CD8-positive, alpha-beta T cell (primary cell): ENCODE measurements at places on chromosomes 1 and 21.

DNA sequence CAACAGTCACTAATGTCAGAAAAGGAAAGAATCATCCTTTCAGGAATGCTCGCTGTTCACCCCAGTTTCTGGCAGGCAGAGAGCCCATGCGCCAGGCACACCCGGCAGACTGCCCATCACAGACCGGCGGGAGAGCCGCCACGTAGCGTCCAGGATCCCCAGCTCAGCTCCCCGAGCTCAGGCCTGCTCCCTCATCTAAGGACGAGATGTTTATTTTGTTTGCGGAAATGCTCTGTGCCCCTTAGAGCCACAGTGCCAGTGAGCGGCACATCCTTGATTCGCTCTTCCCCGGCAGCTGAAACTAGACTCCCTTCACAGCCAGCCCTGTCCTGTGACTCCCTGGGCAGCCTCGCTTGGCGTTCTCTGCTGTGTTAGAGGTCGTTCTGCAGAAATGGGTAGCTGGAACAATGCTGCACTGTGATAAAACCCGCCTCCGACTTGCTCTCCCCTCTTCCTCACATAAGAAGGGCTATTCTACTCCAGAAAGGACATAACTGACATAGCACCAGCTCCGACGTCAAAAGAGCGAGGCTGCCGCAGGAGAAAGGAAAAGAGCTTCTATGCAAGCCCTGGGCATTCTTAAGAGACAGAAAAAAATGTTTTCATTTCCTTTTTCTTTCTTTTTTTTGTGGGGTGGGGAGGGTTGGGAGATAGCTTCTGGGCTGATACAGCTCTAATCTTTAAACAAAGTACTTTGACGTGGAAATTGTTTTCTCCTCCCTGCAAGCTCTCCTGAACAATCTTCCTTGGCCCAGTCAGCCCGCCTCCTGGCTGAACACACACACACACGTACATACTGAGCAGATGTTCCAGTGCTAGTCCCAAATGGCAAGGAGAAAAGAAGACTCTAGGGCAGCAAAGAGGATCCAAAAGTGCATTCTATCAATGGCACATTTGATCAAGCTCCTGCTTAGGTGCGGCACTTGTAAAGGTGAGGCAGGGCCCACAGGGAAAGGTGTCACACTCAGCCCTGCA lies 37.2 kb downstream of the MRAP start:
- no peak for DNase-seq

- DNase-seq = no peak
These were observed 33.8 kb downstream of the CLIC6 start for GRCh38 chr21:34702341-34703170.

DNA sequence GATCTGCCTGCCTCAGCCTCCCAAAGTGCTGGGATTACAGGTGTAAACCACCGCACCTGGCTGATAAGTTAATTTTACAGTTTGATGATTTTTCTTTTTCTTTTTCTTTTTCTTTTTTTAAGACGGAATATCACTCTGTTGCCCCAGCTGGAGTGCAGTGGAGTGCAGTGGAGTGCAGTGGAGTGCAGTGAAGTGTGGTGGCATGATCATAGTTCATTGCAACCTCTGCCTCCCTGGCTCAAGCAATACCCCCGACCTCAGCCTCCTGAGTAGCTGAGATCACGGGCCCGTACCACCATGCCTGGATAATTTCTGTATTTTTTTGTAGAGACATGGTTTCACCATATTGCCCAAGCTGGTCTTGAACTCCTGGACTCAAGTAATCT lies 84.4 kb upstream of the CXADR start:
- DNase-seq = no peak

- DNase-seq = no peak
These were observed 81.8 kb upstream of the PLXNA2 start for GRCh38 chr1:208326033-208326432.

DNA sequence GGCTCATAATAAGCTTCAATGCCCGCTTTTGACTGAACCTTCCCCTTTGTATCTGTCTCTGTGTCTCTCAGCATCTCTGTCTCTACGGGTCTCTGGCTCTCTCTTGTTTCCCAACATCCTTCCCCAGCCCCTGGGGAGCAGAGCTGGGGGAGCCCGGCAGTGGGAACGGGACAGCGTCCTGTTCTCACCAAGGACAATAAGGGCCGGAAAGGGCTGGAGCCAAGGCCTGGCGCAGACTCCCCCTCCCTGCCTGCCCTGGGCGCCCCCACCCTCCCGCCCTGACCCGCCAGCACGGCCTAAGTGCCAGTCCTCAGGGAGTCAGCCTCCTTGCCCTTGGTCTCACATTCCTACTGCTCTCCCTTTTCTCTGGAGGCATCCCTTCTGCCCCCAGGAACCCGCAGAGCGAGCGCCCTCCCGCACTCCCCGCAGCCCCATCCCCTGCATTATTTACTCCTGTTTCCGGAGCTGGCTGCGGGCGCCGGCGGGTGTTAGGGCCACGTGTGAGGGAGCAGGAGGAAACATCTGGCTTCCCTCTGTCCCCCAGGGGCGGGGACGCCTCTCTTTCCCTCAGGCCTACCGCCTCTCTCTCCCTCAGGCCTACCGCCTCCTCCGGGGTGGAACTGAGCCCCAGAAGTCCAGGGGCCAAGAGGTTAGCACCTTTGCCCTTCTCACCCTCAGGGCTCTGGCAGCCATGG lies 6.5 kb downstream of the KRTCAP2 start:
- DNase-seq = no peak

- no peak for DNase-seq
These were observed 20.3 kb upstream of the ARF1 start for GRCh38 chr1:228062085-228062791.

- no peak for DNase-seq
These were observed 67.2 kb downstream of the BACE2 start for GRCh38 chr21:41235201-41235600.

DNA sequence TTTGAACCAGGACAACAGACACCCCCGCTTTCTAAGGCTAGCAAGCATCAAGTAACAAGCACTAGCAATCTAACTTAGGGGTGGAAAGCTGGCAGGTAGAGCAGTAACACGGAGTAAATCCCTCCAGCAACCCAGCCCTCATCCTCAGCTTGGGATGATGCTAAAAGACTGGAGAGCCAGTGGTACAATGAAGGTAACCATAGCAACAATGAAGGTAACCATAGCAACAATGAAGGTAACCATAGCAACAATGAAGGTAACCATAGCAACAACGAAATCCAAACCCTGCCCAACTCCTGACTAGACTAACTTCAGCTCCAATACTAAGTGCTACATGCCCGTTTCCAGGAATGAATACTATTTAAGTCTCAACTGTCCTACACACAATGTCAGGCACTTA lies 22.2 kb upstream of the EIF4G3 start:
- no peak for DNase-seq

DNA sequence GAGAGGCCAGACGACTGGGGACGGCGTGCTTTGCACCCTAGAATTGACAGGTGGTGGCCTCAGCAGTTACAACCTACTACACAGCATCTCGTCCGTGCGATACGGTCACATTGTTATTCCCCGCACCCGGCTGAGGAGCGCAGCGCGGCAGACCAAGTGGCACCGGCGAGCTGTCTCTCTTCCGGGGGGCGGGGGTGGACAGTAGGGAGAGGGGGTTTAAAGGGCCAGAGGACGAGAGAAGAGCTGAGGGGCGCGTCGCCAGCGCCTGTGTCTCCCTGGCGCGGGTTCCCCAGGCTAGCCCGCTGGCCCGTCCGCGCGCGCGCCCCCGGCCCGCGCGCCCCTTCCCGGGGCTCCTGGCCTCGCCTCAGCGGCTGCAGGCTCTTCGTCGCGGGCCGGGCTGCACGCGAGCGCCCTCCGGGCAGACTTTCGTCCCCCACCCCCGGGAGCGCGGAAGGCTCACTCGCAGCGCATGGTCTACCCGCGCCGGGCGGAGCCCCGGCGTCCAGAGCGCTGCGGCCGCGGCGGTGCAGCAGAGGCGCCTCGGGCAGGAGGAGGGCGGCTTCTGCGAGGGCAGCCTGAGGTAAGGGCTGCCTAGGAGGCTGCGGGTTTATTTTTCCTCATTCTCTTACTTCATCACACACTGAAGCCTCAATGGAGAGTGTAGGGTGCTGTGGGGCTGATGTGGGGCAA lies at the start of gene PDE4B:
Gene PDE4B, plus strand, starts transcription at position 227 of the 690 bp plus-strand sequence.
- no peak for DNase-seq

DNA sequence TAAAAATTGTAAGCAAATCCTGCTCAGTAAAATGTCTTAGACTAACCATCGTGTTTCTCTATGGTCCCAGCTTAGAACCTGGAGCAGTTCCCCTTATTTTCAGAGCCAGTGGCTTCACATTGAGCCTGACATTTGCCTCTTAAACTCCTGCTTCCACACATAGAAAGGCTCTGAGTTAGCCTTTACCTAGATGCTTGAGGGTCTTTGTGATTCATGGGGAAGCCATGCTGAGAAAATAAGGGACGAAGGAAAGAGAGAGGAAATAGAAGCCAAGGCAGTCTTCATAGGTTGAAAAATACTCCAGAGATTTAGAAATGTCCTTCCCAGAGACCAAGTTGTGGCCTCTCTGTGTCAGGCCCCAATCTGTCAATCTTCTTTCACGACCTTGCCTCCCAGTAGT lies 16.1 kb upstream of the RBBP5 start:
- DNase-seq = no peak

GRCh38 chr1:7047866-7048265 lies 262.6 kb downstream of the CAMTA1 start:
- no peak for DNase-seq

DNA sequence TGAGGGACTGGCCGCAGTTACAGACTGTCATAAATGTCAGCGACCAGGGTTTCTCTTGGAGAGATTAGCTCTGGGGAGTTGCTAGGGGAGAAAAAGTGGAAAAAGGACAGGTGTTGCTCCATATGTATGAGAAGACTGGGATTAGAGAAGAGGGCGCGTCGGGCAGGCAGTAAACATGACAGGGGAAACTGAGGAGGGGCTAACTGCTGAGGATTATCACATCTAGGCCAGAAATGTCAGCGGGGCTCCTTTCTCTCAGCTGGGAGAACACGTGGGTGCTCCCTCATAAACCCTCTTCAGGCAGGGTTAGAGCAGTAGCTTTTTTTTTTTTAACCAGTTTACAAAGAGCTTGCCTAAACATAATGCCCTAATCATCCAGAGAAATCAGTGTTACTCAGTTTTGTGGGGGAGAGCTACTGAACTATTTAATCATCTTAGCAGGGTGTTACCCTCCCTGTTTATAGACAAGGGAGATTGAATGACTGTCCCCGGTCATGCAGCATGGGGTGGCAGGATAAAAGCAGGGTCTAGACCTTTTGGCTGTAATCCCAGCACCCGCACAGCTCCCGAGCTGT lies 35.2 kb downstream of the ELAPOR1 start:
- no peak for DNase-seq

DNA sequence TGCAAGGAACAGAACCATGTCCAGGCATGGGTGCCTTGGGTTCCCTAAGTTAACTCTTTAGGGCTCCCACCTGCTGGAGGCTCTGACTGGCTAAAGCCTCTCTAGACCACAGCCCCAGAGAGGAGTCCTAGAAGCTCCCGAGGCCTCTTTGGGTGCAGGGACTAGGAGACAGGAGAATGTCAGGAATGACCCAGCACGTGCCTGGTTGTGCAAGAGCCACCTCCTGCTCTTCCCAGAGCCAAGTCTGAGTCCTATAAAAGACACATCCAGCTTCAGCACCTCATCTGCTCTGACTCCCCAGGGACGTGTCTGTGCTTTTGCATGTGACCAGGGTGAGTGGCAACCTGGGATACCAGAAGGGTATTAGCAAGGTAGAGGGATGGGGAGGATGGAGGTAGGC lies at the start of gene LCE2D:
Gene LCE2D, plus strand, starts transcription at position 283 of the 400 bp plus-strand sequence. CDS start 726 bp downstream, outside the sequence.
- no peak for DNase-seq

- DNase-seq = peak; percentile 34
These were observed 32.1 kb upstream of the KCNE1 start for GRCh38 chr21:34544032-34544496.

- DNase-seq = no peak
These were observed 32.0 kb downstream of the PGBD5 start for GRCh38 chr1:230394134-230394533.

DNA sequence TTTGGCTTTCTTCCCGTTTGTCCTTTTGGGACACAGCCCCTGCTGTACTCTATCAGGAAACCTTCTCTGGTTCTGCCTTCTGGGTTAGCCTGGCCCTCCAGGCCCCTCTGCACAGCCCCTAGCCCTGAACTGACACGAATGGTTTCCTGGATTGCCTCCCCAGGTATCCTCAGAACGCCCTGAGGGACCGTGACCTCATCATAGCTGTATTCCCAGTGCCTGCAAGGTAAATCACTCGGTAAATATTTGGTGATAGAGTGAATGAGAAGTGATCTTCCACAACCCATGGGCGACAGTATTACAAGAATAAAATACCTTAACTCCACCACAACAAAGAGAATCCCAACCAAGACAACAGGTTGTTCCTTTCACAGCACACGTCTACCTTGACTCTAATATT lies 637.2 kb downstream of the SMYD3 start:
- DNase-seq = no peak

- DNase-seq = no peak
These were observed 21.0 kb downstream of the ATF3 start for GRCh38 chr1:212629450-212630157.

GRCh38 chr1:54486907-54487306 lies 61.1 kb upstream of the ACOT11 start:
- DNase-seq = no peak

DNA sequence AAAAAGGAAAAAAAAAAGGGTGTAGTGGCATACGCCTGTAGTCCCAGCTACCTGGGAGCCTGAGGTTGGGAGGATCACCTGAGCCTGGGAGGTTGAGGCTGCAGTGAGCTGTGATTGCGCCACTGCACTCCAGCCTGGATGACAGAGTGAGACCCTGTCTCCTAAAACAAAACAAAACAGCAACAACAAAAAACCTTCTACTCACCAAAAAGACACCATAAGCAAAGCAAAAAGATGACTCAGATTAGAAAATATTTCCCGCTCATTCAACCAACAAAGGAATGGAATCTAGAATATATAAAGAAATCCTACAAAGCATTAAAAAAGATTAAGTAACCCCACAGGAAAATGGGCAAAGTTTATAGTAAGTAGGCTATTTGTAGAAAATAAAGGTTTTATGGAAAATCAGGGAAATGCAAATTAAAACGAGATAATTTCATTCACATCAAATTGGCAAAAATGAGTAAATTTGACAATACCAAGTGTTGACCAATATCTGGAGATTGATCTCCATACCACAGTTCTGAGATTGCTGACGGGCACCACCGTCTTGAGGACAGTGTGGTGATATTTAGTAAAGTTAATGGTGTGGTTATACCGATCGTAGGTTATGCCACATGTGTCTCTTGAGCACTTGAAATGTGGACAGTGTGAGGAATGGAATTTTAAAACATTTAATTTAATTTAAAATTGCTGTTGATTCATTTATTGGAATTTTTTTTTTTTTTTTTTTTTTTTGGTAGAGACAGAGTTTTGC lies 54.0 kb downstream of the PIK3CD start:
- DNase-seq = no peak
